Amniotic epithelial cell (primary cell): ENCODE measurements at places on chromosomes 4 and X.

GRCh38 chr4:3874525-3875110 lies 108.4 kb downstream of the ADRA2C start:
- no peak for DNase-seq

DNA sequence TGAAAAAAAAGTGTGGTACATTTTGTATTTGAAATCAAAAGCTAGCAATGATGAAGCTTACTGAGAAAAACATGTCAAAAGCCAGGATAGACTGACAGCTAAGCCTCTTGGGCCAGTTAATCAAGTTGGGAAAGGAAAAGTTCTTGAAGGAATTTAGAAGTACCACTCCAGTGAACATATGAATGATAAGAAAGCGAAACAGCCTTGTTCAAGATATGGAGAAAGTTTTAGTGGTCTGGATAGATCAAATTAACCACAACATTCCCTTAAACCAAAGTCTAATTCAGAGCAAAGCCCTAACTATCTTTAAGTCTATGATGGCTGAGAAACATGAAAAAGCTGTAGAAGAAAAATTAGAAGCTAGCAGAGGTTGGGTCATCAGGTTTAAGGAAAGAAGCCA lies 268.3 kb downstream of the PDHA2 start:
- peak; percentile 82 for DNase-seq

DNA sequence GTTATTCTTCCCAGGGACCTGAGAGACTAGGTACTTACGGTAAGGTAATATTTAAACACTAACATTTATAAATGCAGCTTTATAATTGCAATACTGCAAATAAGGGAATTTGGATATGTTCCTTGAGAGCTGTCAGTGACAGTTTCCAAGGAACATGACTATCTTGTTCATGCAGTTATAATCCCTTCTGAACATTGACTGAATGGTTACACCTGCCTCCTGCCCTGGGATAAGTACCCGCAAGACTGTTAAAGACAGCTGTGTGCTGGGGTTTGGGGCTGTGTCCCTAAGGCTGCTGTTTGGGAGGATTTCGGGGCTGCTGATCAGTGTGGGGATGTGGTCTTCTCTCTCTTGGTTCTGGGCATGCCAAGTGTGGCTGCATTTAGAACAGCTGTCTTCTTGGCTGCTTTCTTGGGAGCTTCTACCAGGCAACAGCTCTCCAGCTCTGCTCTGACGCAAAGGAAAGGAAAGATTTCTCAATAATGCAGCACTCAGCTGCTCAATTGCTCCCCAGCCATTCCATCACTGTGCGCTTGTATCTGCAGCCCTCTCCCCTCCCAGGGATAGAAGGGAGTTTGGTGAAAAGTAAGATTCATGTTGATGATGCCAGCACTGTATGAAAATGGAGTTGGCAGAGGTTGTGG lies 298.8 kb upstream of the TAPT1 start:
- peak; percentile 7 for DNase-seq

- DNase-seq = no peak
Observed at GRCh38 chrX:137362583-137362982, 203.3 kb upstream of the ZIC3 start.

- DNase-seq = peak; percentile 49
Observed at GRCh38 chr4:70651864-70652506, 14.3 kb downstream of the JCHAIN start.

DNA sequence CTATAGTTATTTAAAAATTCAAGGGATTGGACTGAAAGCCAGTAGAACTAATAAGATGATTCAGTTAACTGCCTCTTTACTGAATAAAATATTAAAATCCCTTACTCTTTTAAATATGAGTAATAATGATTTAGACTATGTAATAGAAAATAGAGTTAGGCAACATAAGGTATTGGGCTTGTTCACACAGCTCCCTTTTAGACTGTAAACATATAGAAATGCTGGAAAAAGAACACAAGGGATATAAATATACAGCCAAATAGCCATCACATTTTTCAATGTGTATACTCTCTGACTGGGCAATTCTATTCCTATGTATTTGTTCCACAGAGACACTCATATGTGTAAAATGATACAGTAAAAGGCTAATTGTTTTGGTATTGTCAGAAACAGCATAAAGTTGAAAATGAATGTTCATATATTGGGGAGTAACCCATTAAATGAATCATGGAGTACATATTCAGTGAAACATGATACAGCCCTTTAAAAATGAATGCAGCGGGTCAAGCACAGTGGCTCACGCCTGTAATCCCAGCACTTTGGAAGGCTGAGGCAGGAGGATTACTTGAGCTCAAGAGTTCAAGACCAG lies 129.8 kb downstream of the TBC1D19 start:
- DNase-seq = no peak

DNA sequence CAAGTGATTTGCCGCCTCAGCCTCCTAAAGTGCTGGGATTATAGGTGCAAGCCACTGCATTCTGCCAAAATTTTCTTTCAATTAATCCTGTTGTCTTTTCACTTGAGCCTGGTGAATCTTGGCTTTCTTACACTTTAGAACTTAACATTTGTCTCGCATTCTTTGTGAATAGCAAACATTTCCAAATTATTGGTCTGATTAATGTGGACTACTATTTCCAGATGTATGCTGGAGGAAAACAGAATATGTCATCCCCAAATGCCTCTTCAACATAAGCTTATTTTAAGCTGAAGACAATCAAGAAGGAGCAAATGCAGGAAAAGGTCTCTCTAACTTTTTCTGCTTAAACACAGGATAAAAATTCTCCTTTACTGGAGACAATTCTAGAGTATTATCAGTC lies 233.4 kb downstream of the PPP4R3C start:
- no peak for DNase-seq

GRCh38 chrX:4547213-4547836 lies 833.9 kb upstream of the PRKX start:
- peak; percentile 6 for DNase-seq

DNA sequence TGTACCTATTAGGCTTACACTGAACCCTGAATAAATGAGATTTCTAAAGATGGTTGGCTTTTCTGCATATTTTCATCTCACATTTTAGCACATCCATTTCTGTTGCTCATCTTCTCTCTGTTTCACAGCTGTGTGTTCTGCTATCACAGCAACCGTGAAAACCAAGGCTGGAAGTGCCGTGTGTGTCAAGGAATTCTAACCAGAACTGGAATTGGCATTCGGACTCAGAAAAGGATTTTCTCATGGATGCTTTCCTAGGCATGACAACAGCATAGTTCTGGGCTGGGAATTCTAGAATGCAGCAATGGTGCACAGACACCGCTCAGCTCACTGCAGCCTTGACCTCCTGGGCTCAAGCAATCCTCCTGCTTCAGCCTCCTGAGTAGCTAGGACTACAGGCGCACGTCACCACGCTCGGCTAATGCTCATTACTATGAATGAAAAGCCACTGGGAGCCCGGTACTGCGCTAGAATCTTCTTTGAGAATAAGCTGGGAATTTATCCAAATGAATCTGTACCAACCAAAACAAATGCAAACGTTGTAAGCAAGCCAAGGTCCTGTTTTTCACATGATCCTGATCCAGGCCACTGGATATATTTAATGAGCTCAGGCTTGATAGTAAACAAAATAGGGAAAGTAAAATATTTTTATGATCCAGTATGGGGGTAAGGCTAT lies 105.2 kb downstream of the RBM47 start:
- no peak for DNase-seq

GRCh38 chr4:122665161-122665929 lies 44.5 kb upstream of the IL21 start:
- DNase-seq = peak; percentile 89

DNA sequence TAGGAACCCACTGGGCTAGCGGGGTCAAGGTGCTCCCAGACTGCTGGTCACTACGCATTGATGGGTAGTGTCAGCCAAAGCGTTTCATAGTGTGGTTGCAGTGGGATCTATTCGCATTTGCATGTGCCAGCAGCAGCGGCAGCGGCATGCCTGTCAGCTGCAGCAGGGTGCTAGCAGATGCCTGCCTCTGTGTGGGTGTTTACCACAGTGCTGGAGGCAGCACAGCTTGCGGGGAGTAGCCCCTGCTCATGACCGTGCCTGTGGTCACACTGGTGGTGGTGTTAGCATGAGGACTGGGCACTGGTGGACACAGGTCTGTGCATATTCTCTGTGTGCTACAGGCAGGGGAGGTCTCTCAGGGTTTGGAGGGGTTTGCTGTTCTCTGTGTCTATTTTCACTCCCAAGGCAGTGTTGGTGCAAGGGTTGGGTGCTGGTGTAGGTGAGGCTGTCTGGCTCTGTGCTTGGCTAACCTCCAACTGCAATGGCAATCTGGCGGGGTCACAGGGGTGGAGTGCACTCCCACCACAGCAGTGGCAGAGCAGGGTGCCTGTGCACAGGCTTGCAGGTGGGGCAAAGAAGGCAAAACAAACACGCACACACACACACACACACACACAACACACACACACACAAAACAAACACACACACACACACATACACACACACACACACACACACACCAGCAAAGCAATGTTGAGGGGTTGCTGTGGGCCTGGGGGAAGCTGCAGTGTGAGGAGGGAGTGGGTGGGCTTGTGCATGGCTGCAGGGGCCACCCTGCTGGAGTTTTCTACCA lies 184.4 kb downstream of the GLUD2 start:
- DNase-seq = no peak
